ENCODE measurements at places on chromosomes 3 and 15. TPM values are rescaled to one million over a fixed set of nuclear protein-coding genes. Genes with fewer than 3 reads are reported as not detected.
A peak's percentile ranks its signal among the peaks of the same experiment; 100 is the strongest.

DNA sequence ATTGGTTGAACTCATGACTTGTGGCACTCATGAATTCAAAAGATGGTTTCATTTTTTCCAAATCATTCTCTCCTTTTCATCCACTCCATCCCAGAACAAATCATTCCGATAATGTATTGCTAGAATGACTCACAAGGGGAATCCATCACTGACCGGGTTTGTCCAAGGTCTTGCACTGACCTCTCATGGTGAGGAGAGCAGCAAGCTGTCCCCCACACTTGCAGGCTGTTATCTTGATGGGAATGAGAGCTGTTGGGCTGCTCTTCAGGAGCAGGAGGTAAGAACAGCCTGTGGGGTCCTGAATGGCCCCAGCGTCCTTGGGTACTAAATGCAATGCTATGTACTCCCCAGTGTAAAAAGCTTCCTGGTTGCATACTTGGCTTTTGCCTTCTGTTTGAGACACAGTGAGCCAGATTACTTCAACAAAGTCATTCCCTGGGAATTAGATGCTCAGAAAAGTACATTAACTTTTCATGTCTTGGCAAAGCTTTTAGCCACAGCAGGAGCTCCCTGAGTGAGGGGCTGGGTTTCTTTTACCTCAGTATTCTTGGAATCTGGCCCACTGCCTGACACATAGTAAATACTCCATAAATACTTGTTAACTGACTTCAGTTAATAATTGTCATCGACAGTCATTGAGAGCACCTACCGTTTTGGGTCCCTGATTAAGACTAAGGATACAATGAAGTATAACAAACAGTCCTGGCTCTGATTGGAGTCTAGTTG lies 24.1 kb downstream of the CCNL1 start:
- peak; percentile 85 for DNase-seq

PLSCR4 gene
- total RNA-seq, result 0.69 TPM

PLAAT1 gene
- total RNA-seq, result not detected

- no peak for DNase-seq
Observed at GRCh38 chr3:32797776-32798175, 20.0 kb upstream of the TRIM71 start.

LTK gene
- 0.29 TPM for total RNA-seq

DNA sequence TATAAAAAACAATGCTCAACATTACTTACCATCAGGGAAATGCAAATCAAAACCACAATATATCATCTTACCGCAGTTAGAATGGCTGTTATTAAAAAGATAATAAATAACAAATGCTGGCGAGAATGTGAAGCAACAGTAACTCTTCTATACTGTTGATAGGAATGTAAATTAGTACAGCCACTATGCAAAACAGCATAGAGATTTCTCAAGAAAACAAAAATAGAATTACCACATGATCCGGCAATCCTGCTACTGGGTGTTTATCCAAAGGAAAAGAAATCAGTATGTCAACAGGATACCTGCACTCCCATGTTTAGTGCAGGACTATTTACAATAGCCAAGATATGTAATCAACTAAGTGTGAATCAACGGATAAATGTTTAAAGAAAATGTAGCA lies 48.1 kb downstream of the ADAM10 start:
- no peak for DNase-seq

GRCh38 chr3:111885578-111885977 lies 26.5 kb downstream of the PHLDB2 start:
- DNase-seq, result peak; percentile 32

- DNase-seq, result no peak
Observed at GRCh38 chr3:43345877-43346276, 59.5 kb downstream of the SNRK start.

SLC22A14 gene
- total RNA-seq, result not detected

DNA sequence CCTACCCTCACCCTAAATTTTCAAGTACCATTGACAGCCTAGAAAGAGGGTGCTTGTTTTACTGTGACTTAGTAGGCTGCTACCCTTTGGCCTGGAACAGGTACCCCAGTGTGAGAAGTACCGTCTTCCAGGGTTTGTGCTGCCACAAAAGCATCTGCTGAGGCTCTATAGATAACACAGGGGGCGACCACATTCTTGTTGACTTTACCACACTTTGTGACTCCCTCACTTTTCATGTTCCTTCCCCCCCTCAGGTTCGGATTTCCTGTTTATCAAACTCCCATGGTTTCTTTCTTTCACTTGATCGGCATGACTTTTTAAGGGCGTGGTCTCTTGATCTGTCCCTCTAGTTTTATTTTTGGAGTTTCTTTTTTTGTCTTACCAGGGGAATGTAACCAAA lies 23.5 kb downstream of the EXOG start:
- DNase-seq, result no peak

FBXW12 gene
- not detected for total RNA-seq

DNA sequence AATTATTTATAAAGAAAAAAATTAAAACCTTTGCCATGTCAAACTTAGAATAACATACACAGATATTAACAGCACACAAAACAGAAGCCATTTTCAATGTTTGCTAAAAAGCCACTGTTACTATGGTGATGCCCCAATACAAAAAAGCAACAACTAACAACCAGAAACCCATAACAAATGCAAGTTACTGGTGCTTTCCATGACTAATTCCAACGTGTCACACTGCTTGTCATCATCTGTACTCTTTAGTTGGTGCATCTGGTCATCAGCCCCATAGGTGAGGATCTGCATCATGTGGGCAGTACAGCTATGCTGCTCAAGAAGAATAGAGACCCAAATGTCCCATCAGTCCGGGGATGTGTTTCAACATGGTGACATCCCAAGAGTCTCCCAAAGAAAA lies 52.8 kb downstream of the ATP8B4 start:
- peak; percentile 44 for DNase-seq

DNA sequence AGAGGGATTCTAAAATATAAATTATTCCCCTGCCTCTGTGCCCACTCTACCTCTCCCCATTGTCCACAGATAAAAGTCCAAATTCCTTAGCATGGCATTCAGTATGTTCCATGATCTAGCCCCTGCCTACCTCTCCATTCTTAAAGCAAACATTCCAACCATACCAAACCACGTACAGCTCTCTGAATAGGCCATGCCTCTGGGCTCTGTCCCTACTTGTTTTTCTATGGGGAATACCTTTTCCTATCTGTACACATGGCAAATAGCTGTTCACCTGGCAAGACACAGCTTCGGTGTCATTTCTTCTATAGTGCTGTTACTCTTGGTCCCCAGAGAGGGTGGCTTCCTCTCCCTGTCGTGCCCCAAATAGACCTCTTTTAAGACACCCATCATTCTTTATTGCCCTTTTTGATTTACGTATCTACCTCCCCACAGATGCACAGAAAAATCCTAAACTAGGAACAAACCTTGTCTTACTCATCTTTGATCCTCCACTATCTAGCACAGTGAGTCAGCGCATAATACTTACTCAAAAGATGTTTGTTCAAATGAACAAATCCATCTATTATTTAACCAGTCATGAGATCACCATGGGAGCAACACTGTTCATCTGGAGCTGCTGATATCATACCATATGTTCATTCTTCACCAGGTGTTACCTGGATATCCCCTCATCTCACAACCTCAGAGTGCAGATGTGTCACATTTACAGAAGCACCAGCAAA lies 329.8 kb downstream of the THSD4 start:
- peak; percentile 94 for DNase-seq

- DNase-seq, result peak; percentile 89
Observed at GRCh38 chr3:183317886-183318865, 65.1 kb downstream of the B3GNT5 start.

GRCh38 chr3:30643763-30644462 lies 37.5 kb downstream of the TGFBR2 start:
- no peak for DNase-seq

- no peak for DNase-seq
Observed at GRCh38 chr3:13188181-13188779, 115.1 kb upstream of the IQSEC1 start.

DNA sequence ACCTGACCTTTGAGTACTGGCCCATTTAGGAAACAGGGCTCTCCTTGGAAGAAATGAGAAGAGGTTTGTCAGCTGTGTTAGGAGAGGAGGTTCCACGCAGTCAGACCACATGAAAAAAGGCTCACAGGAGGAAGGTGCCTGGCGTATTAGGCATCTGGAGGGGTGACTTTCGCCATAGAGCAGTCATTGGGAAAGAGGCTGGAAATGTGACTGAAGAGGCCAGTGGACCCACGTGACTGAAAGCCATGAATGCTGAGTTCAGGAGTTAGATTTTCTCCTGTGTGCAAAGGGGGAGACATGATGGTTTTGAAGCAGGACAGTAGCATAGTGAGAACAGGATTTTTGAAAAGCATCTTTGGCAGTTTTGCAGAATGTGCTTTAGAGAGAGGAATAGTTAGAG lies 29.7 kb upstream of the RNF7 start:
- no peak for DNase-seq

DNA sequence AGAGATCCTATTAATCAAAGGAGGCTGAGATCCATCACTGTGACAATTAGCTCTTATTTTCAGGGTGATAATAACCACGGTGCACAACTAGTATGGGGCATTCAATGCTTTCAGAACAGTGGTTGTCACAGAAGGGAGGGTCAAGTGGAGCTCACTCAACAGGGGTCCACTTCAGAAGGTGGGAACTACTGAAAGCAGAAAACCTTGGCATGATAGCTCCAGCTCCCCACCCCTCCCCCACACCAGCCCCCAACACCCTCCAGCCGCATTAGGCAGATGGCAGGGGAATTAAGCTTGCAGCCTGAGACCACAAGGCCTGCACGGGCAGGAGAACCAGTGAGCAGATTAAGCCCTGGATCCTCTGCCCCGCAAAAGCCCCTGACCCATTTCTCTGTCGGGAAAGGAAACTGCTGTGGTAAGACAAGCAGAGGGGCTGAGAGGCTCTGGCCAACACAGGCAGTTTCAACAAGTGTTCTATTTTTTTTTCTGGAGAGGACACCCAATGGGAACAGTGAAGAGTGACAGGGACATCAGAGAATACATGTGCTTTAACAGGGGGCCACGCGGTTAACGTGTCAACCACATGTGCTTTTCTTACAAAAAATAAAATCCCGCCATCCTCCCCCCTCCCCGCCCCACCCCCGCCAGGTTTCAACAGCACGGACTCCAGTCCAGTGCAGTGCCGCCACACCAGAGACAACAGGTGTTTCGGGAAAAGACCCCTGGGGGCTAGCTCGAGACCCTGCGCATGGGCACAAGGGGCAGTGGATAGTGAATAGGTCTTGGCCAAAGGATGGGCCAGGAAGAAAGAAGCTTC lies 997 bp downstream of the FYCO1 start:
- DNase-seq, result no peak

DNA sequence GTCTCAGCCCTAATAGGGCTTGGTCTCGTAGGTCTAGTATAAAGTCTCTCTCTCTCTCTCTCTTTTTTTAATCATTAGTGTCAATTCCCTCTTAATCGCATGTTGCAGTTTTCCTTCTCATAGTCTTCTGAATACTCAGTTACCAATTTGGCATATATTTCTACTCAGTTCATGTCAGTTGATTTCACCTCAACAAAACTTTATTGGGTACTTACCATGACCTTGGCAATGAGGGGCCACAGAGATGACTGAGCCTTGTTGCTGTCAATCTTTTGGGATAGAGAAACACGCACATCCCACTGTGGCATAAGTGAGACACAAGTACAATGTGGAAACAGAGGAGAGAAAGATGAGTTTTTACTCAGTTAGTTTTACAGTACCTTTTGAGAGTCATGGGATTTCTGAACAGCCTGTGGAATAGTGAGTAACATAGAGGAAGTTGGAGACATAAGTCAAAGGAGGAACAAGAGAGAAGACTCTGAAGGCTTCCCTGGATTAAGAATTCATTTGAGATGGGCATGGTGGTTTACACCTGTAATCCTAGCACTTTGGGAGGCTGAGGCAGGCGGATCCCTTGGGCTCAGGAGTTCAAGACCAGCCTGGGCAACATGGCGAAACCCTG lies 150.2 kb upstream of the CBLB start:
- no peak for DNase-seq

DNA sequence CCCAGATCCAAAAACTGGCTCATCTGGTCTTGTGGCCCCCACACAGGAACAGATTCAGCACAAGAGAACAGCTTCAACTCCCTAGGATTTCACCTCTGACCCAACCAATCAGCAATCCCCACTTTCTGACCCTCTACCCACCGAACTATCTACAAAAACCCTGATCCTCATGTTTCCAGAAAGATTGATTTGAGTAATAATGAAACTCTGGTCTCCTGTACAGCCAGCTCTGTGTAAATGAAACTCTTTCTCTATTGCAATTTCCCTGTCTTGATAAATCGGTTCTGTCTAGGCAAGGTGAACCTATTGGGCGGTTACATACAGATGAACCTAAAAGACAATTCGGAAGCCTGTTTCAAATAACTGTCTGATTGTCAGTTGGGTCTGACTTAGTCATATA lies 847.6 kb upstream of the ALCAM start:
- no peak for DNase-seq

SLC9A9 gene
- not detected for total RNA-seq

CNOT10 gene
- total RNA-seq, result 42.6 TPM

PDIA3 gene
- 187 TPM for total RNA-seq

GRCh38 chr3:98770261-98771039 lies 7.3 kb downstream of the ST3GAL6 start:
- DNase-seq, result no peak

GRCh38 chr3:134064081-134064480 lies 34.4 kb upstream of the SLCO2A1 start:
- DNase-seq, result no peak

DNA sequence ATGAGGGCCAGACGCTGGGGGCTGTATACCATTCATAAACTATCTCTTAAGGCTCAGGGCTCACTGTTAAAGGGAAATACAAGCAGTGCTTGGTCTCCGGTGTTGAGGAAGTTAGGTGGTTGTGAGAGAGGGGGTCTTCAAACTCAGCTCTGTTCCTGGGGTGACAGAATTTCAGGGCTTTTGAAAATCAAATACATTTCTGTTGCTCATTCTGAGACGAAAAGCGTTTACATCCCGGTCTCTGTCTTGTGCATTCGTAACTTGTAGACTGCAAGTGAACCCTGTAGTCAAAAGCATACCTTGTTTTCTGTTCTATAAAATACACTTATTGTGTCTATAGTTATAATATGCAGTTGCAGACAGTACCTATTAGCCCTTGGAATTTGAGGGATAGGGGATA lies 1.7 kb downstream of the SLCO3A1 start:
- DNase-seq, result no peak

GRCh38 chr3:178147001-178147400 lies 389.2 kb upstream of the KCNMB2 start:
- no peak for DNase-seq

DNA sequence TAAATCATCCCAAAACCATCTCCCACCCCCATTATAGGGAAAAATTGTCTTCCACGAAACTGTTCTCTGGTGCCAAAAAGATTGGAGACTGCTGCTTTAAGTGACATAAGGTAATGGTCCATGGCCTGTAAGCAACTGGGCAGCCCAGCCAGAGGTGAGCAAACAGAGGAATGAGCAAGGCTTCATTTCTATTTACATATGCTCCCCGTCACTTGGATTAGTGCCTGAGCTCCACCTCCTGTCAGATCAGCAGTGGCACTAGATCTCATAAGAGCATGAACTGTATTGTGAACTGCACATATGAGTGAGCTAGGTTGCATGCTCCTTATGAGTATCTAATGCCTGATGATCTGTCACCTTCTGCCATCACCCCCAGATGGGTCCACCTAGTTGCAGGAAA lies 1159.8 kb upstream of the ALCAM start:
- peak; percentile 90 for DNase-seq
